HCT116 (cell line): ENCODE measurements at places on chromosomes 11 and 22. TPM values are rescaled to one million over a fixed set of nuclear protein-coding genes. Genes with fewer than 3 reads are reported as not detected.

Gene CAPN5
- 8.6 TPM for total RNA-seq

Gene TST
- total RNA-seq: 32.1 TPM

Gene CHST1
- total RNA-seq: 0.69 TPM

Gene GNAZ
- 11.1 TPM for total RNA-seq

Gene USH1C
- 13.4 TPM for total RNA-seq

Gene IGSF22
- total RNA-seq: not detected

Gene CCND1
- total RNA-seq: 601 TPM

DNA sequence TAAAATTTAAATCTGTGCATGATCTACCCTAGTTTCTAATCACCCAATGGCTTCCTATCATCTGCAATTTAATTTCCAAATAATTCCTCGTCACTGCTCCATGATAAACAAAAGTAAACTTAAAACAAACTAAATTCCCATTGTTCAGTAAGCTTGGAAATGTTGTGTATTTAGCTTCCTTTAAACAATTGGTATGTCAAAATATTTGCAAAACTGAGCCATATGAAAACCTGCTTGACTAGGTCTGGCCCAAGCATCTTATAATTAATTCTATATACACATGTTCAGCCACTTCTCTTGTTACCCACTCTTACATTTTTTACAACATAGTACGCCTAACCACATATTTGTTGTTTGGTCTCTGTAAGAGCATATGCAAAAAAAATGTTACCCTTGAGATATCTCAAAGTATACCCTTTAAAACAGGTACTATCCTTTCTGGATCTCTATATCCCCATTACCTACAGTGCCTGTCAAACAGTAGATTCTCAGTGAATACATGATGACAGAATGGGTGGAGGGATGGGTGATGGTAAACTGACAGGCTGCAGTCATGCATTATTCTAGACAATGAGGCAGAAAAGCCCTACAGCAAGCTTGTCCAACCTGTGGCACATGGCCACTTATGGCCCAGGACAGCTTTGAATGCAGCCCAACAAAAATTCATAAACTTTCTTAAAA is 1277.9 kb upstream of the TENM4 start:
- DNase-seq: no peak

DNA sequence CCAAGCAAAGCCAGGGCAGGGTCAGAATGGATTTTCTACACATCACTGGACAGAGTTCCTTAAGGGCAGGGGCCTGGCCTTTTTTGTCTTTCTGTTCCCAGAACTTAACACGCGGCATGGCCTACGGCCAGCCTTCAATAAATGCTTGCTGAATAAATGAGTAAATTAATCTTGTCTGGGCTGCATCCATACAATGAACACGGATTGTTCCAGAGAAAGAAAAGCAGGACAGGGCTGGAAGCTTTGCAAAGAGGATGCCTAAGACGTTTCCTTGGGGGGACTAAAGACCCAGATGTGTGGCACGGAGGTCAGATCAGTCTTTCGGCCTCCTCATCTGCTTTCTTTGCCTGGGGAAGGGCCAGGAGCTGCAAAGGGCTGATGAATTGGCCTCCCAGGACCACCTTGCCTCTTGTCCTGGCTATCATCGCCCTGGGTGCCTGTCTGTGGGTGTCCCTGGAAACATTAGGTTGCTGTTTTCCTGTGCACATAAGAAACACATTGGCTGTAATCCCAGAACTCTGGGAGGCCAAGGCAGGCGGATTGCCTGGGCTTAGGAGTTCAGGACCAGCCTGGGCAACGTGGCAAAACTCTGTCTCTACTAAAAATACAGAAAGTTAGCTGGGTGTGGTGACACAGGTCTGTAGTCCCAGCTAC is 20.8 kb upstream of the RFPL3 start:
- no peak for DNase-seq

DNA sequence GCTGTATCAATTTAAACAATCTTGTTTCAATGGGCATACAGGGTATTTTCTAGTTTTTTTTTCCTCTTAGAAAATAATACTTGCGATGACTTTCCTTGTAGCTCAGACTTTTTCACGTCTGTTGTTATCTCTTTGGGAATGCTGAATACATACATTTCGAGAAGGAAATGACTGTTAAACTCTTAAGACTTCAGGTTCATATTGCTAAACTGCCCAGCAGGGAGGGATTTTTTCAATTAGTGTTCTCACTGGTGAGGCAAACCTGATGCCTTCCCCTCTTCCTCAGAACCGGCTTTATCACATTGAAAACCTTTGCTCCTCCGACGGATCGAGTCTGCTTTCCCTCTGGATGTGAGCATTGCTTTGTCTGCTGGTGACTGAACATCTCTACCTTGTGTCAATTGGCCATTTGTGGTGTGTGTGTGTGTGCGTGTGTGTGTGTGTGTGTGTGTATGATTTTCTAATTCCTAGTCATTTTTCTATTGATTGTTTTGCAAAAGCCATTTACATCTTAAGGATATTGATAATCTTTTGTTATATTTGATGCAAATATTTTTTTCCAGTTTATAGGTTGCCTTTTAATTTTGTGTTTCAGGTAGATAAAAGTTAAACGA is 6.6 kb downstream of the NEAT1 start:
- DNase-seq: no peak

- no peak for DNase-seq
Observed at GRCh38 chr11:61117168-61117520, 14.9 kb downstream of the CD5 start.

- no peak for DNase-seq
Observed at GRCh38 chr11:36356201-36356600, 60.1 kb downstream of the PRR5L start.

- DNase-seq: no peak
Observed at GRCh38 chr22:45599836-45600577, 71.6 kb upstream of the ATXN10 start.

GRCh38 chr22:39132871-39133524 is 19.5 kb downstream of the CBX7 start:
- no peak for DNase-seq

DNA sequence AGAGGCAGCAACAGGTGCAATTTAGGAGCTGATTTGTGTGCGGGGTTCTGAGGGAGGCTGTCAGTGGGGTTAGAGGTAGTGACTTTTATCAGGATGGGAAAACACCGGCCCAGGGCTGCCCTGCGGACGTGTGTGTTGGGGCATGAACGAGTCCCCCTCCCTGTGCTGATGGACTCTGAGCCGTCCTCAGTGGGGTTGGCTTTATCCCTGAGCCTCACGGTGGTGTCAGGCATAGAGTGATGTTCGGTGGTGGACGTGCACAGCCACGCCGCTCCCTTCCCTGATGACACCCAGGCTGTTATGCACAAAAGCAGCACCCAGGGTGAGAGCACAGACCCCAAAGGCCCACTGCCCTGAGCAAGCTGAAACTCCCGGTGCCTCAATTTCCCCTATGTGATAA is 809.1 kb downstream of the BRD1 start:
- DNase-seq: no peak

- no peak for DNase-seq
Observed at GRCh38 chr22:41446057-41446501, 522 bp downstream of the TOB2 start.

GRCh38 chr11:133366147-133366546 is 166.2 kb downstream of the OPCML start:
- DNase-seq: no peak
